ENCODE measurements at places on chromosomes 3 and 15. TPM values are rescaled to one million over a fixed set of nuclear protein-coding genes. Genes with fewer than 3 reads are reported as not detected.

LRRC34 gene
- polyA plus RNA-seq: not detected

SLC28A2 gene
- polyA plus RNA-seq: not detected

GABRB3 gene
- not detected for polyA plus RNA-seq

TMEM45A gene
- polyA plus RNA-seq: 0.29 TPM

CTNNB1 gene
- 70.4 TPM for polyA plus RNA-seq

CCDC191 gene
- polyA plus RNA-seq: 0.67 TPM

CDHR4 gene
- not detected for polyA plus RNA-seq

GRAMD2A gene
- not detected for polyA plus RNA-seq

TMC3 gene
- polyA plus RNA-seq: 0.07 TPM

TICRR gene
- not detected for polyA plus RNA-seq

CPEB1 gene
- polyA plus RNA-seq: not detected

RYR3 gene
- polyA plus RNA-seq: not detected

PLD1 gene
- not detected for polyA plus RNA-seq

LDHAL6B gene
- not detected for polyA plus RNA-seq

Measured in immature natural killer cell (primary cell).